ENCODE measurements at places on chromosomes 12 and 14.

GRCh38 chr12:71661977-71662530, 1.6 kb downstream of the ZFC3H1 start:
- DNase-seq, result no peak

DNA sequence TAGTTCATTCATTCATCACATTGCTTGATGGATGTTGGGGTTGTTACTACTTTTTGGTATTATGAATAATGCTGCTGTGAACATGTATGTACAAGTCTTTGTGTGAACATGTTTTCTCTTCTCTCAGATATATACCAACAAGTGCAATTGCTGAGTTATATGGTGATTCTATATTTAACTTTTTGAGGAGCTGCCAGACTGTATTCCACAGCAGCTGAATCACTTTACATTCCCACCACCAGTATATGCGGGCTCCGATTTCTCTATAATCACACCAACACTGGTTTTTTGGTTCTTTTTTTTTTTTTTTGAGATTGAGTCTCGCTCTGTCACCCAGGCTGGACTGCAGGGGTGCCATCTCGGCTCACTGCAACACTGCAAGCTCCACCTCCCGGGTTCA, 22.2 kb upstream of the PLEKHG6 start:
- DNase-seq, result no peak

DNA sequence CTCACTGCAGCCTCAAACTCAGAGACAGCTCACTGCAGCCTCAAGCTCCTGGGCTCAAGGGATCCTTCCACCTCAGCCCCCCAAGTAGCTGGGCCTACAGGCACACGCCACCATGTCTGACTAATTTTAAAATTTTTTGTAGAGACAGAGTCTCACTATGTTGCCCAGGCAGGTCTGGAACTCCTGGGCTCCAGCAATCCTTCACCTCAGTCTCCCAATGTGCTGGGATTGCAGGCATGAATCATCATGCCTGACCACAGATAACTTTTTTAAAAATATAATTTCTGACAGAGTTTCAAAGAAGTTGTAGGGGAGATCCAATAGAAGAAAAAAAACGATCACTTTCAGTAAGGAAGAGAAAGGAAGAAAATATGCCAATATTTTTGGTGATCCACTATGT, 189.7 kb upstream of the CDKN3 start:
- DNase-seq, result no peak

GRCh38 chr12:75389061-75389460, 1.8 kb upstream of the GLIPR1L2 start:
- peak; percentile 43 for DNase-seq

- no peak for DNase-seq
Measured at GRCh38 chr12:6204533-6205143, 4.4 kb downstream of the CD9 start.

GRCh38 chr14:74610199-74610865, 1.7 kb downstream of the LTBP2 start:
- no peak for DNase-seq

GRCh38 chr14:95519699-95520098, 3.2 kb upstream of the SYNE3 start:
- DNase-seq, result no peak

DNA sequence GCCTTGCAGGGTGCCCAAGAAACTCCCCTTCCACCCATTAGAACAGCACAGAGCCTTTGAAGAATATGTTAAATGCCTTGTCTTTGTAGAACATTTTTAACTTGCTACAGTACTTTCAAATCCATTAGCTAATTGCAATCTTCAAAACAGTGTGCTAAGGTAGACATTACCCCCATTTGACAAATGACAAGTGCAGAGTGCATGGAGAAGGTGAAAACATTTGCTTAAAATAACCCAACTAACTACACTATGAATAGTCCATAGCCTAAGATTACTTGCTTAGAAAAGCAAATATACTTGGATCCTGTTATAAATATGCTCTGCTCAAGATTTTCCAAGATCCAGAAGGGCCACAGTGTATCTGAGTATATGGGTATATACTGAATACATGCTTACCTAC, 87.0 kb upstream of the G2E3 start:
- no peak for DNase-seq

GRCh38 chr14:32054536-32054935, 22.6 kb upstream of the ARHGAP5 start:
- no peak for DNase-seq

- no peak for DNase-seq
Measured at GRCh38 chr12:129871991-129872972, 31.5 kb downstream of the TMEM132D start.

DNA sequence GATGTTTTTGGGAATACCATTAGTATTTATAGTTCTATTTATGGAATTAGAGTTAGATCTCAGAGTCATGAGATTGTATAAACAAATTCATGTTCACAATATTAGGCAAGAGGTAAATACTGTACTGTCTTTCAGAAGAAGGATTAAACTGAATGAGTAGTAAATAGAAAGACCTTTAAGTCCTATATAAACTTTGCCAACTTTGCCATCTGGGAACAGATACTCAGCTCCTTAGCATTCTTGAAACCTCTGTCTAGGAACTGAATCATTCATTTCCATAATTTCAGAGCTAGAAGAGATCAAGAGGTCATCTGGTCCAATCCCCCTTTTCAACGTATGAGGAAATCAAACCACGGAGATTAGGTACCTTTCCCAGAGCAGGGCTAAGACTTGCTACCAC, 141.1 kb downstream of the CAND1 start:
- DNase-seq, result no peak

GRCh38 chr12:74889563-74890236, 319.9 kb downstream of the KCNC2 start:
- peak; percentile 67 for DNase-seq

- DNase-seq, result no peak
Measured at GRCh38 chr14:55803873-55804553, 224.0 kb downstream of the KTN1 start.

DNA sequence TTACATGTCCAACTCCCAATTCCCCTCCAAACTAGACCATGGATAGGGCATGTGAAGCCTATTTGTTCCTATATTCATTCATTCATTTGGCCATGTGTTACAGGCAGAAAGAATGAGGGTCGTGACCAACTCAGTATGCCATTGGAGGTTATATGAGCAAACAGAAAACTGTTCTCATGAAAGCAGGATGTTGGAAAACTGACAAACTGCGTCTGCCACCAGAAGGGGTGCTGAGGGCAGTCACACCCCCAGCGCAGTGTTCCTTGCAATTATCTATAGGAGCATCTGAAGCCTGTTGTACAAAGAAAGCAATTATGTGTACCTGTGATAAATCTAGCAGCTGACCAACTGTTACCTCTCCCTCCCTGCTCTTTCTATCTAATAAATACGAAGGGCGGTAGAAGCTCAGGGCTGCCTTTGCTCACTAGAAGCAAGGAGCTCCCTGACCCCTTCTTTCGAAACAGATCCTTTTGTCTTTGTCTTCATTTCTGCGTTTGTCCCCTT, 21.1 kb downstream of the ENTPD5 start:
- no peak for DNase-seq

DNA sequence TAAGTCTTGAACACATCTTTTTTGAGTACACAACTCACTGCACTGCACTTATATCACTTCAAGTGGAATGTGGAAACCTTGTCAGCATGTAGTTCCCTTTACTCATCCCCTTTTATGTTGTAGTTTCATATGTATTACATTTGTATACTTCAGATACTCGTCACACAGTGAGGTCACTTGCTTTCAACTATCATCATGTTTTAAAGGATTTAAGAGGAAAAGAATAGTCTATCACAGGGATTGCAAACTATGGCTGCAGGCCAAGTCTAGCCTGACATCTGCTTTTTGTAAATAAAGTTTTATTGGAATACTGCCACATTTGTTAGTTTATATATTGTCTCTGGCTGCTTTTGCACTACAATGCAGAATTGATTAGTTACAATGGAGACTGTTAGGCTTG, 24.3 kb downstream of the CNOT2 start:
- no peak for DNase-seq

- DNase-seq, result no peak
Measured at GRCh38 chr14:104935955-104936354, 11.3 kb downstream of the PLD4 start.

GRCh38 chr12:43762596-43762995, 3.8 kb downstream of the IRAK4 start:
- DNase-seq, result no peak

- DNase-seq, result no peak
Measured at GRCh38 chr14:22819151-22819988, 4.1 kb upstream of the SLC7A7 start.

DNA sequence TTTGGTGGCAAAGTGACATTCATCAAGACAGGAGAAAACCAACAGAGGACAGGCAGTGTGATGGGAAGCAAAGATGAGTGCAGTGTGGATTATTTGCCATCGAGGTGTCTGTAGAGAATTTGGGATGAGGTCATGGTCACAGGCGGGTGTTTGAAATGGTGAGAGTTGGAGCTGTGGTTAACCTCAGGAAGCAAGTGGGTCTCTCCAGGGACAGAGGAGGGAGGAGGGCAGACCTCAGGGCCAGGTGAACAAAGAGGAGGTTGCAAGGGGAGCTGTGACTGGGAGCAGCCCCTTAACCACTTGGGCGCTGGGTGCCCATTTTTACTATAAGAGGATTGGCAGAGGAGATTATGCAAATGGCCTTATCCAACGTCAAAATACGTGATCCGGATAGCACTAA, 7.0 kb downstream of the FZD10 start:
- DNase-seq, result no peak

GRCh38 chr14:72634691-72635616, 258.9 kb downstream of the DPF3 start:
- no peak for DNase-seq

GRCh38 chr12:74539261-74539660, 1.6 kb downstream of the ATXN7L3B start:
- no peak for DNase-seq

DNA sequence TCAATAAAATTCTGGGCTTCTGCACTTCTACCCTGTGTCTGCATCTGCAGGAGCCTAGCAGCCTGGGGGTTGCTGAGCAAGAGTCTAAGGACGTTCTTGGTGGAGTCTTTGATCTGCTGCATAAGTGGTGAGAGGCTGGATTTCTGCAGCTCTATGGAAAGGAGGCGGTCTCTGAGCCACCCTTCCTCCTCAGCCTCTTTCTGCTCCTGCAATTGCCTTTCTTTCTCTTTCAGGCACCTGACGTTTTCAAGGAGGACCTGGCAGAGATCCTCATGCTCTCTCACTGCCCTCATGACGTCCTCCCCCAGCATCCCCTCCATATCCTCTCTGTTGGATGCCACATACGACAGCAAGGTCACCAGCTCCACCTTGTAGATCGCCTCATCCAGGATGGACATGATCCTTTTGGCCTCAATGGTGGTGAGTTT, 13.6 kb upstream of the TPCN1 start:
- DNase-seq, result no peak

DNA sequence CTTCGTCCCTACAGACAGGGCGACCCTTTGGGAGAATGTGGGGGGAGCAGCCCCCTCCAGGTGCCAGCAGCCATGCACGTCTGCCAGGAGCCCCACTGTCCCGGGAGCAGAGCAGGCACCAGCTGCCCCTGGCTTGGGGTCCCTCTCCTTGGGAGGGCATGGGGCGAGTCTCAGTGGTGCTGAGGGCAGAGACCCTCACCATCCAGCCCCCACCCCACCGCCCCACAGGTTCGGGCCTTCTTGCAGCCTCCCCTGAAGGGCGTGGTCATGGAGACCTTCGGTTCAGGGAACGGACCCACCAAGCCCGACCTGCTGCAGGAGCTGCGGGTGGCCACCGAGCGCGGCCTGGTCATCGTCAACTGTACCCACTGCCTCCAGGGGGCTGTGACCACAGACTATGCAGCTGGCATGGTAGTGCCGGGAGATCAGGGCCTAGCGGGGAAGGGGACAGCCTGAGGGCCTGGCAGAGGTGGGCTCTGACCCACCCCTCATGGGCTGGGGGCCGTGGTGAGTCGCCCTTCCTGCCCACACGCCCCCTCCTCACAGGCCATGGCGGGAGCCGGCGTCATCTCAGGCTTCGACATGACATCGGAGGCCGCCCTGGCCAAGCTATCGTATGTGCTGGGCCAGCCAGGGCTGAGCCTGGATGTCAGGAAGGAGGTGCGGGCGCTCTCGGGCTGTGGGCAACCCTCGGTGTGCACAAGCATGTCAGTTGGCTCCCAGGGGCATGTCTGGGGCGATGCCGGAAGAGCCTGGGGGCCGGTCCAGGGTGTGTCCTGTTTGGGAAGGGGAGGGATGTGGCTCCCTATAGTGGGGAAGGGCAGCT, 18.8 kb downstream of the ASPG start:
- no peak for DNase-seq

- no peak for DNase-seq
Measured at GRCh38 chr12:131603939-131604795, 106.7 kb upstream of the SFSWAP start.

DNA sequence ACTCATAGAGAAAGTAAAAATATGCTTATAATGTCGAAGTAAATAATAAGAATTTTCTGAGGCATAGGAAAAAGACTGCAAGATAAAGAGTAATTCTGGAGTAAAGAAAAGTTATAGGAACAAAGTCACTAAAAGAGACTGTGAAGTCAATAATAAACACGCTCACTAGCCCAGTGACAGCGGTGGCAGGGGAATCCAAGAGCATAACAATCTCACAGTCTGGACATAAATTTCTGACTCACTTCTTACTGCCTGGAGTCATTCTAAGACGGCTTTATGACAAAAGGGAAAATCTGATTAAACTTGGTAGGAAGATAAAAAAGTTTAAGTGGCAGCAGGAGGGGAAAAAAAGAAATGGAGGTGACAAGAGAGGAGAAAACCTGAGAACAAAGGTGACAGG, 56.4 kb upstream of the GRIP1 start:
- DNase-seq, result no peak

DNA sequence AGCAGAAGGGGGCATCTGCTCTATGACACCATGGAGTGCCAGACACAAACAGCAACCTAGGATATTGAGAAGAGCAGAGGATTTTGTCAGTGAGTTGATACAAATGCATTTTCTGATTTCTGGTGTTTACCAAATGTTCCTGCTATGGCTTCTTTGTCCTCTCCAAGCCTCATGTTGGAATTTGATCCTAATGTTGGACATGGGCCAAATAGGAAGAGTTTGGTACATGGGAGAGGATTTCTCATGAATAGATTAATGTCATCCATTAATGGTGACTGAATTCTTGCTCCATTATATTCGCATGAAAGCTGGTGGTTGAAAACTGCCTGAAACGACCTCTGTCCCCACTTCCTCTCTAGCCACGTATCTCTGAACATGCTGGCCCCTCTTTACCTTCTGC, 1002.2 kb upstream of the FLRT2 start:
- no peak for DNase-seq

DNA sequence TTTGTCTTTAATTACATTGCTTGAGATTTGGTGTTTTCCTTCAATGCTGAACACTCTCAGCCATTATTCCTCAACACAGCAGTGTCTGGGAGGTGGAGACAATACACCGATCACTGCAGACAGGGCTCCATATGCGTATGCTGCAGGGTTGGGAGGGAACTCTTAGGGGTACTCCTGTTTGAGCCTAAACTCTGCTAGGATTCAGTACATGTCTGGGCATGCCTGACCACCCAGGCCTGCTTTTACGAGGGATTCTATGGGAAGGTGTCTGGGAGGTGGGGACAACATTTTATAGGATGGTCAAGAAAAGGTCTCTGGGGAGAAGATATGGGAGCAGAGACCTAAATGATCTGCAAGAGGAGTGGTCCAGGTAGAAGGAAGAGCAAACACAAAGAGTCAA, 34.3 kb downstream of the DHRS2 start:
- DNase-seq, result no peak
